Psoas muscle (tissue), 8 donors: ENCODE measurements at places on chromosomes 1 and 21.
A peak's percentile ranks its signal among the peaks of the same experiment; 100 is the strongest.

GRCh38 chr21:34223376-34223775 lies 140.4 kb upstream of the KCNE2 start:
- DNase-seq = no peak

- DNase-seq = no peak
Measured at GRCh38 chr1:213564215-213564659, 423.5 kb upstream of the PROX1 start.

GRCh38 chr21:19993268-19993667 lies 1004.9 kb upstream of the NCAM2 start:
- DNase-seq = no peak

DNA sequence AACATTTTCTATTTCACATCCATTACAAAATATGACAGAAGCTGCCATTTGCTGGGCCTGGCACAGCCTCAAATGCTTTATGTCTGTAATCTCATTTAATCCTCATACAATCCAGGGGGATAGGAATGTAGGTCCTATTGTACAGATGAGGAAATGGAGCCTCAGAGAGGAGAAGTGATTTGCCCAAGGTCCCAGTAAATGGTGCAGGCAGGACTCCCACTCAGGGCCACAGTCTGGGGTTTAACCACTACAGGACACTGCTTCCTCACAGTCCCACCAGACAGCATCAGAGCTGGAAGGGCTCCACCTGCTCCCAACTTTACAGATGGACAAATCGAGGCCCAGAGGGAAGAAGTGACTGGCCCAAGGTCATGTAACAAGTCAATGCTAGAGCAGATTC lies 20.6 kb upstream of the RNF19B start:
- no peak for DNase-seq

DNA sequence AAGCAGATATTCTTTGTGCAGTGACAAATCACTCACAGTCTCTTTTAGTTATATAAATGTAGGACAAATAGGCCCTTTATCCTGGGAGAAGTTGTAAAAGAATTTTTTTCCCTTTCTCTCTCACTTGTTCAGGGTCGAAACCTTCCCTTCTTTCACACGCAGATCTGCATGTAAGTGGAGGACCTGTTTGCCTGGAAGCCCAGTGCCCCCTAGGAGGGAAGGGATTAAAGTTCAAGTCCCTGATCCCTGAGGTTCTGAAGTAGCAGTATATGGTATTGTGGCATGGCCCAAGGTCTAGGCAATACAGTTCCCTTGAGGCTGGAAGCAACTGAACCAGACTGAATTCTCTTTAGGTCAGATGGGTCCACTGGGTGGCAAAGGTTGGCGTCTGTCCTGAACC lies 48.6 kb upstream of the PTGFRN start:
- no peak for DNase-seq

DNA sequence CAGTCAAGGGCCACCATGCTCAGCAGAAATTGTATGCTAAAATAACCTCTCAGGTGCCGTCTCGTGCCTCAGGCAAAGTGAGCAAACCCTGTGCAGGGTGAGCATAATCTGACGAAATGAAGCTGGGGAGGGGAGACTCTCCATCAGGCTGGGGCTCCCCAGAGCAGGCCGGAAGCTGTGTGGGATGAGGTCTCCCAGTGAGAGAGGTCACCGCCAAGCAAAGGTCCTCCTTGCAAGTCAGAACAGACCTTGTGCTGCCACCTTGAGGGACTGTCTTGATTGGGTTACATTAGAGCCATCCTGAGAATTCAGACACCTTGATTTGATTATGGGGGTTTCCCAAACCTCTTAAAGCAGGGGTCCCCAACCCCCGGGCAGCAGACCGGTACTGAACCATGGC lies 64.2 kb downstream of the ZNF684 start:
- no peak for DNase-seq

GRCh38 chr1:77095236-77095635 lies 124.0 kb downstream of the PIGK start:
- DNase-seq = no peak

- DNase-seq = peak; percentile 68
Measured at GRCh38 chr1:156371553-156372264, 2.7 kb downstream of the RHBG start.

- DNase-seq = no peak
Measured at GRCh38 chr1:56069824-56070223, 509.5 kb downstream of the PLPP3 start.

DNA sequence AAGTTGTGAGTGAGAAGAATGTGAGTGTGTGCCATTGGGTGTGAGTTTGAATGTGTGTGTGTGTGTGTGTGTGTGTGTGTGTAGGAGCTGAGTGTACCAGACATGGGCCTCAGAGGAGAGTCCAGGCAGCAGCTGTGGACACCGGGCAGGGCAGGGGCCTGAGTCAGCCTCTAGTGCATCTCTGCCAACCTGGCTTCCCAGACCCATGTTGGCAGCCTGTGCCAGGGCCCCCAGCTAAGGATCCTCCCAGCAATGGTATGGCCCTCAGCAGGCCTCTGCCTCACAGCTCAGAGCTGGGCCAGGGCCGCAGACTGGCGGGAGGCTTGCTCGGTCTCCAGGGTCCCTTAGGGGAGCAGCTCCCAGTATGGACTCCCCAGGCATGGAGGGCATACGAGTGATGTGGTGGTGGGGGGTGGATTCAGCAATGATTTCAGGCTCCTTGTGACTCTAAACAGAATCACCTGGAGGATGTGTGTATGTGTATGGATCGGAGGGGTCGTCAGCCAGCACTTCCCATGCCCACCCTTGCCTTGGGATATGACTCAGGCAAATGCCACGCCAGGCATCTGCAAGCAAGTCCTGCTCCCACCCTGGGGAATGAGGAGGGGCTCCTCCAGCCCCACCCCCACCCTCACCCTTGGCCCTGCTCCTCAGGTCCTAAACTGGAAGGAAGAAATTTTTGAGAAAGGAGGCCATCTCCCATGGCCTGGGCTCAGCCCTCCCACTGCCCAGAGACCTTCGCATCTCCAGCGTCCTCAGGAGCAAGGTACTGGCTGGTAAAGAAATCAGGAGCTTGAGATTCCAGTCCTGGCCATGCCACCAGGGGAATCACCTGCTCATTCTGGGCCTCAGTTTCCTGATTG lies 1.8 kb upstream of the FOXO6 start:
- DNase-seq = peak; percentile 46

- no peak for DNase-seq
Measured at GRCh38 chr1:236391008-236391407, 3.1 kb upstream of the EDARADD start.

- DNase-seq = no peak
Measured at GRCh38 chr1:26686795-26687194, 9.0 kb upstream of the ARID1A start.

DNA sequence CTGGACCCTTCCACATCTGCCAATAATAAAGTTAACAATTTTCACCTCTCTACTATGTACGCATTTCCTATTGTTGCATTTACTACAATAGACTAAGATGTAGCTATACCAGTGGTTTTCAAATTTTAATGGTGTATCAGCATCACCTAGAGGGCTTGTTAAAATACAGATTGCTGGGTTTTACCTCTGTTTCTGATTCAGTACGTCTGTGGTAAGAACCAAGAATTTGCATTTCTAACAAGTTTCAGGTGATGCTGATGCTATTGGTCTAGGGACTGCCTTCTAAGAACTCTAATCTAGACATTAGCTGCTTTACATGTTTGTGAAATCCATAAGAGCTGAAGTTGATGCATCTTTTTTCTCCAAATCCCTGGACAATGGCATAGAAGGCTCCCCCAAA lies 59.7 kb downstream of the ERICH3 start:
- DNase-seq = no peak

GRCh38 chr1:155012776-155013602 lies 10.4 kb downstream of the ZBTB7B start:
- no peak for DNase-seq

DNA sequence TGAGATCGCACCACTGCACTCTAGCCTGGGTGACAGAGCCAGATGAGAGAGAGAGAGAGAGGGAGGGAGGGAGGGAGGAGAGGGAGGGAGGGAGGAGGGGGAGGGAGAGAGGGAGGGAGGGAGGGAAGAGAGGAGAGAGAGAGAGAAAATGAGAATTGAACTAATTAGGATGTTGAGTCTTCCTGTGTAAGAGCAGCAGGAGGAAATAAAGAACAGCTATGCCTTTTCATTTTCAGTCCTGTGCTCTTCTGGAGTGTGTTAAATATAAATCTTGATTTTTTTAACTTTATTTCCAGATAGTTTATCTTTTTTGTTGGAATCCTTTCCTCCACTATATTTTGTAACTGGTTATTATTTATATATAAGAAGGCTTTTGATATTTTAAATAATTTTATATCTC lies 27.1 kb downstream of the DNTTIP2 start:
- no peak for DNase-seq

- DNase-seq = peak; percentile 76
Measured at GRCh38 chr1:37793773-37794371, at the start of gene MANEAL. Gene MANEAL (plus strand): TSS chr1:37793847. CDS start chr1:37794183, 336 bp downstream.

DNA sequence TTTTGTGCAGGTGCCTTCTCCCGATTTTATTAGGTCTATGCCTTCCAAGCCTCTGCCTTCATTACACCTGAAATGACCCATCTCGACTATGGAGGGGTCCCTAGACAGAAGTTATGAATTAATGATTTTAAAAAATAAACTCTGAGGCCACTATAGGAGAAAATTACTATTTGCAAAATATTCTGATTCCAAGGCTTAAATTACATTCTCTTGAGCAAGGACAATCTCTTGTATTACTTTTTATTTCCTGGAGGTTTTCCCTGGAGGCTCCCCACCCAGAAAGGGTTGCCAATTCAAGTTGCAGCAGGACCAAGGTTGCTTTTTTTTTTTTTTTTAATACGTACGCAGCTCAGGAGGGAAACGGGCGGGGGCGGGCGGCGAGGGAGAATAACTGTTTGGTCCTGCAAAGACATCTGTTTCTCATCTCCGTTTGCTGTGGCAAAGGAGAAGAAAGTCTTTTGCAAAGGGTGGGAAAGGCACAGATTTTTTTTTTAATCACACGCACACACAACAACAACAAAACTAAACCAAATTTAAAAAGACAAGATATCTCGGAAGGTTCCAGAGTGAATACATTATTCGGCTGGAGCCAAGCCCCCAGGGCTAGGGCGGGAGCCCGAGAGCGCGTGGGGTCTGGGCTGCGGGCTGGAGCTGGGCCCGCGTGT lies 618 bp upstream of the SERTAD4 start:
- peak; percentile 34 for DNase-seq

DNA sequence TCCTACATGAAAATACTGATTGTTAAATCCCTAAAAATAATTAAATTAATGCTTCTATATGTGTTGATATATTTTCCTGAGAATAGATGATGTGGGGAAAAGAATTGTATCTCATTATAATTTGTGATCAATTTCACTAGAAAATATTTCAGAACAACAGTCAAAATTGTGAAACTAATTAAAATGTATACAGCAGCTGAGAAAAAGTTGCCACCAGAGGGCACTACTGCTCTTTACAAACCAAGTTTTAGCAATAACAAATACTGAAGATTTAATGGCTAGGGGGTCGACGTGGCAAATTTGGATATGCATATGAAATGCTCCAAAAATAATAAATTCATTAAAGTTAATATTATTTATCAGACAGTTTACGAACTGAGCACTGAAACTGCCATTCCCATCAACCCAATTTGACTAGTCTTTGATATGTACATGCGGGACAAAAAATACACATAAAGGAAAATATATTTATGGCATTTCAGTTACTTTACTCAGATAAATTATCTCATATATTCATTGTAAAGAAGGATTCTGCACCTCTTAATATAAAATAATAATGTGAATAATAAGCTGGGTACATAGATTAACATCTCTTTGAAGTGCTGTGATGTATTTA lies 96.3 kb upstream of the TMPRSS15 start:
- DNase-seq = no peak

- DNase-seq = no peak
Measured at GRCh38 chr21:43376478-43376882, 50.5 kb downstream of the SIK1 start.

GRCh38 chr1:159187033-159187432 lies 15.6 kb downstream of the CADM3 start:
- no peak for DNase-seq

DNA sequence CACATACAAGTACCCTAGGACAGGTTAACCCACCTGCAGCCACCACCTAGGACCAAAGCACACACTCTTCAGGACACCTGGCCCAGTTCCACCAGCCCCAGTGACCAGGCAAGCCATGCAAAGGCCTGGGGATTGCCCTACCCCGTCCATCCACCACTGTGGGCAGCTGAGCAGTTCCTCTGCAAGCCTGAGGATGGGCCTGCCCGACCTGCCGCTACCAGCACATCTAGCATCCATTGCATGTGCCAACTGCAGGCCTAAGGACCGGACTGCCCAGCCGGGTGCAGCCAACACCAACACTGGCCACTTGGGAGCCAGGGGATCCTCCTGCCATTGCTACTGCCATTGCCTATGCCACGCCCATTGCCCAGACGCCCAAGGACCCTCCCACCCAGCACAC lies 558.3 kb downstream of the SMYD3 start:
- no peak for DNase-seq

DNA sequence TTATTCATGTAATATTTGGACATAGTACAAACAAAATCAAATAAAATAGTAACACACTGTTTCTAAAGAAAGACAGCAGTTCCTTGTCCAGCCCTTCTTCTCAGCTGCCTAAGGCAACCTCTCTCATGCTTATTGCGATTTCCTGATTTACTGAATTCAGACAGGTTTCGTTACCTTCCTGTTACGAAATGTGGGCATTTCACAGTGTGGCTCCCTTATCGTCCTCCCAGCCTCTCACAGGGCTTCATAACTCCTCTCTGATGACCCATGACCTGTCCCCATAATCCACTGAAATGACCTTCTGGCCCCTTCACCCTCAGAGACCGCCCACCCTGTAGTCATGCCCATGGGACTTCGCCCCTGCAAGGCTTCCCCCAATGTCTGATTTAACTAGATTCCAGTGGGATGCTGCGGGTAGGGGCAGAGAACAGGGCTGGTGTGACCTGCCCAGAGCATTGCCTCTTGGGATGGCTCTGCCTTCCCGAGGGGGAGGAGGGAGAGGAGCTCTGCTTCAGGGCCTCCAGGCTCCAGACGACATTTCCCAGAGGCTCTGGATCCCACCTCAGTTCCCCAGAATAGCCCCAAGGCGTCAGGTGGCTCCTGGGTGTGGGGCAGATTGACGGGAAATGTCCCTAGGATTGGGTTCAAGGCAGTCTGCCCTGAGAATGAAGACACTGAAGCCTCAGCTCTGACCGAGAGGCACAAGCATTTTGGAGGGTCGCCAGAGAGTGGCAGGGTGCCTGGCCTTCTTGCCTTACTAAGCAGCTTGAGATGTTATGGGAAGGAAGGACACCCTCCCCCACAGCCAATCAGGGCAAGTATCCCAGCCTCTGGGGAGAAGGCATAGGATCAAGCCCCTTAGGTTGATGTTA lies 20.6 kb downstream of the PADI2 start:
- DNase-seq = peak; percentile 91

GRCh38 chr1:184210862-184211261 lies 159.3 kb downstream of the TSEN15 start:
- DNase-seq = no peak
